ENCODE measurements at places on chromosomes 1 and 21.

- H3K27ac ChIP-seq = no peak overlapping the region
- no peaks in the 10 kb centered on the region for H3K4me1 ChIP-seq
- no peak for DNase-seq
- H3K36me3 ChIP-seq = no peaks in the 10 kb centered on the region
- H3K27me3 ChIP-seq = no peaks in the 10 kb centered on the region
Observed at GRCh38 chr1:74650561-74650960, 23.0 kb downstream of the ERICH3 start.

- no peaks in the 10 kb centered on the region for H3K27me3 ChIP-seq
- peaks cover 23% of the 10 kb centered on the region for H3K4me1 ChIP-seq
- no peak for DNase-seq
- no peak overlapping the region for H3K27ac ChIP-seq
- no peaks in the 10 kb centered on the region for H3K36me3 ChIP-seq
Observed at GRCh38 chr1:94305704-94306103, 68.3 kb upstream of the ARHGAP29 start.

GRCh38 chr1:246092136-246092535 lies 414.9 kb downstream of the SMYD3 start:
- H3K27me3 ChIP-seq = no peaks in the 10 kb centered on the region
- peaks cover 43% of the 10 kb centered on the region for H3K4me1 ChIP-seq
- DNase-seq = no peak
- H3K36me3 ChIP-seq = no peaks in the 10 kb centered on the region
- H3K27ac ChIP-seq = no peak overlapping the region

- H3K4me3 ChIP-seq = no peak overlapping the region
- H3K4me1 ChIP-seq = no peaks in the 10 kb centered on the region
- no peaks in the 10 kb centered on the region for H3K27me3 ChIP-seq
- no peak overlapping the region for H3K27ac ChIP-seq
Observed at GRCh38 chr1:23362218-23362713, 7.4 kb downstream of the ZNF436 start.

GRCh38 chr1:151944126-151944856 lies 35.0 kb upstream of the THEM4 start:
- DNase-seq = peak; percentile 23
- H3K27ac ChIP-seq = peak overlapping the region; percentile 93
- H3K4me1 ChIP-seq = peaks cover 43% of the 10 kb centered on the region

- H3K4me1 ChIP-seq = no peaks in the 10 kb centered on the region
- no peaks in the 10 kb centered on the region for H3K27me3 ChIP-seq
Observed at GRCh38 chr1:39003794-39004193, 12.7 kb downstream of the AKIRIN1 start.

GRCh38 chr21:41428311-41428710 lies 2.3 kb downstream of the MX1 start:
- peaks cover 27% of the 10 kb centered on the region for H3K36me3 ChIP-seq

DNA sequence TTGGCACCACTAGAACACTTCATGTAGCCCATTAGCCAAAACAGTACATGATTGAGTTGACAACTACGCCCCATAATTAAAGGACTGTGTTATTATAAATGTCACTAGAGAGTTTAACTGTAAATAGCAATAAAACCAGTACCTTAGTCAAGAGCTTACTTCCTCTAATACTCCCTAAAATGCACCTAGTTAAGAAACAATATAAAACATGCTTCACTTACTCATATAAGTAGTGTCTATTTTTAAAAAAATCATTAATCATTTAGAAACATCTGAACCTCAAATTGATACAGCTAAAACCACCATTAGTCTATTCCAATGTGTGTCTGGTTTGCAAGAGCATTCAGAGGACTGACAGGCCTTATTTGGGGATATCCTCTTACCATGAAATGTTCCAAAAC lies 25.3 kb downstream of the PTP4A2 start:
- H3K27me3 ChIP-seq = no peaks in the 10 kb centered on the region
- no peak overlapping the region for H3K27ac ChIP-seq
- peaks cover 23% of the 10 kb centered on the region for H3K36me3 ChIP-seq
- DNase-seq = no peak

DNA sequence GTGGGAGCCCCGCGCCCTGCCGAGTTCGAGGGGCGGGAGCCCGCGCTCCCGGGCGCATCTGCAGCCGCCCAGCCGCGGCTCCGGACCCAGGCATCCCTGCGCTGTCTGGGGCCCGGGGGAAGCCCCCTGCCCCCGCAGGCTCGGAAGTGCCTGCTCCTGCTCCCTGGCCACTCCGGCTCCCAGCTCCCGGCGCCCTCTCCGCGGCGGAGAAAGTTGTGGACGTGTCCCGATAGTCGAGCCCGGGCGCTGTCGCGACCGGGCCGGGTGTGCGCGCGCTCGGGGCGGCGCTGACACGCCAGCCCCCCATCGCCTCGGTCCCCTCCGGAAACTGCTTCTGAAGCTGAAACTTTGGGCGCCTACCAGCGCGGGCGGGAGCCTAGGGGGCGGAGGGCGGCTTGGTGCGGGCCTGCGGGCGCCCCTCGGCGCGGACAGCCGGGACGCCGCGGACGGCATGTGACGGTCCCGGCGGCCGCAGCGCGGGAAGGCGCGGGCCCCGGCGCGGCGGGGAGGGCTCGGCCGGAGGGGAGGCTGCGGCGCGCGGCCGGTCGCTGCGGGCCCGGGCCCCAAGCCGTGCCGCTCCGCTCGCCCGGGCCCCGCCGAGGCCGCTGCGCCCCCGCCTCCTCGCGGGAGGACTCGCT lies 515 bp downstream of the MAN1C1 start:
- H3K4me3 ChIP-seq = peak overlapping the region; percentile 67
- peaks cover 23% of the 10 kb centered on the region for H3K27me3 ChIP-seq
- no peak overlapping the region for H3K27ac ChIP-seq
- peaks cover 40% of the 10 kb centered on the region for H3K4me1 ChIP-seq

GRCh38 chr21:41744028-41744930 lies 22.6 kb downstream of the RIPK4 start:
- H3K4me3 ChIP-seq = no peak overlapping the region
- H3K4me1 ChIP-seq = no peaks in the 10 kb centered on the region
- DNase-seq = no peak
- H3K27me3 ChIP-seq = no peaks in the 10 kb centered on the region
- no peaks in the 10 kb centered on the region for H3K36me3 ChIP-seq

DNA sequence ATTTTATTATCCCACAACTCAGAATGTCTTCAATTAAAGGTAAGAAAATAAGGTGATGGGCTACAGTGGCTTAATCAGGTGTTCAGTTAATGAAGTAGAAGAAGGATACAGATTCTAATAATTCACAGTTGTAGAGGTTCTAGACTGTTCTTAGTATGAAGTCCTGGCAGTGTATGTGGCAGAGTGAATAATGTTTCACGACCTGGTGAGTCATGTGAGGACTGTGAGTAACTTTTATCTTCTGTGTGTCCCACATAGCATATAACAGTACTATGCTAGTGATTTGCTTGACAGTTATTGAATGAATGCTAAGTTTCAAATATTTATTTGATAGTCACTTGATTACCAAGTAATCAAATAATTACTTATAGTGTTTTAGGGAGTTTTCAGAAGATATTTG lies 20.0 kb downstream of the SLC16A4 start:
- no peaks in the 10 kb centered on the region for H3K4me1 ChIP-seq
- H3K4me3 ChIP-seq = no peak overlapping the region
- no peak for DNase-seq
- no peaks in the 10 kb centered on the region for H3K27me3 ChIP-seq
- H3K36me3 ChIP-seq = peaks cover 3% of the 10 kb centered on the region

GRCh38 chr1:19055701-19056100 lies 99.2 kb upstream of the IFFO2 start:
- no peaks in the 10 kb centered on the region for H3K36me3 ChIP-seq
- no peak overlapping the region for H3K27ac ChIP-seq
- H3K4me3 ChIP-seq = no peak overlapping the region
- no peak for DNase-seq
- H3K27me3 ChIP-seq = peaks cover 2% of the 10 kb centered on the region

- peaks cover 21% of the 10 kb centered on the region for H3K36me3 ChIP-seq
- H3K27ac ChIP-seq = no peak overlapping the region
- no peaks in the 10 kb centered on the region for H3K4me1 ChIP-seq
- no peaks in the 10 kb centered on the region for H3K27me3 ChIP-seq
- H3K4me3 ChIP-seq = no peak overlapping the region
Observed at GRCh38 chr1:206590025-206590758, 22.1 kb downstream of the EIF2D start.

- no peaks in the 10 kb centered on the region for H3K36me3 ChIP-seq
- H3K27ac ChIP-seq = no peak overlapping the region
- H3K4me1 ChIP-seq = peaks cover 2% of the 10 kb centered on the region
- H3K4me3 ChIP-seq = peak overlapping the region; percentile 38
Observed at GRCh38 chr1:217089361-217090014, 366.3 kb upstream of the ESRRG start.

GRCh38 chr1:166377896-166378295 lies 211.1 kb upstream of the FAM78B start:
- no peaks in the 10 kb centered on the region for H3K36me3 ChIP-seq
- no peaks in the 10 kb centered on the region for H3K4me1 ChIP-seq
- DNase-seq = no peak
- no peak overlapping the region for H3K27ac ChIP-seq
- H3K27me3 ChIP-seq = no peaks in the 10 kb centered on the region

DNA sequence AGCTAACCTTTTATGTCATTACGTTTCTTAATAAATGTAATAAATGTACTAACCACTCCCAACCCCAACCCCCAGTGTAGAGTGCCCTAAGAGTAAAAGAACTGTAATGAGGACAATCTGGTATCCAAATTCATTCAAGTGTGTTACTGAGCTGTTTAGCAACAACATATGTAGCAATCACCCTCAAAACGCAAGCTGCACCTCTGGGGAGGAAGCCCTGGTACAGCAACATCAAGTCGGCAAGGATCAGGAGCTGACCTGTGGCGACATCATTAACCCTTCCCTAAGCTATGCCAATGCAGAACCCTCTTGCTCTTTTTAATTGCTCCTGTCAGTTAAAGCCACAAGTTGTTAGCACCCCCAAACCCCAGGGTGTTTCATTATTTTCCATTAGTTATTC lies 47.1 kb downstream of the STX6 start:
- H3K4me1 ChIP-seq = no peaks in the 10 kb centered on the region
- DNase-seq = no peak
- H3K4me3 ChIP-seq = no peak overlapping the region
- peaks cover 58% of the 10 kb centered on the region for H3K36me3 ChIP-seq

DNA sequence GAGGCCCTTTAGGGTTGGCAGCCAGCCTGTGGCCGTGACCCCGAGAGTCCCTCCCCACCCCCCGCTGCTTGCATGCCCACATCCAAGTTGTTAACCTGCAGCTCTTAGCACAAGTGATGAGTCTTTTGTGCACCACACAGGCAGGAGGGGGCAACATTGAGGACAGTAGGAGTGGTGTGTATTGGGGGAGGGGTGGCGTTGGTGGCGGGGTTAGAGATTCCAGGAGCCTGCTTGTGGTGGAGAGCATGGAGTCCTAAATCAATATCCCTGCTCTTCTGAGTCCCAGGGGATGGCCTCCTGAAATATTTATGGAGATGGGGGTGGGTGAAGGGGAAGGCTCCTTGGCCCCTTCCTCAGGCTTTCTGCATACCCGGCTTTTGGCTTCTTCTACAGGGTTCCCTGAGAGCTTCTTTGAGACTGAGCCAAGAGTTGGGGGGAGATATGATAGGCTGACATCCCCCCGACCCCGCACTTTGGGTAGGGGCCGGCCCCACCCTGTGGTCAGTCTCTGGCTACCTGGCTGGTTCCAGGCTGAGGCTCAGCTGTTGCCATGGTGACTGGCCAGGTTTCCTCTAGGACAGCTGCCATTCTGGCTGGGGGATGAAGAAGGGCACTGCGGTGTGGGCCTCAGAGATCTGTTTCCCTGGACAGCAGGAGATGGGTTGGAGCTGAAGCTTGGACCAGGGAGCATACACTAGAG lies 5.0 kb downstream of the CHRNB2 start:
- no peak overlapping the region for H3K4me3 ChIP-seq
- no peak for DNase-seq
- H3K27me3 ChIP-seq = peaks cover 4% of the 10 kb centered on the region
- H3K27ac ChIP-seq = no peak overlapping the region

GRCh38 chr1:154851392-154852177 lies 18.5 kb downstream of the KCNN3 start:
- H3K4me1 ChIP-seq = no peaks in the 10 kb centered on the region
- H3K27me3 ChIP-seq = no peaks in the 10 kb centered on the region
- H3K36me3 ChIP-seq = no peaks in the 10 kb centered on the region

DNA sequence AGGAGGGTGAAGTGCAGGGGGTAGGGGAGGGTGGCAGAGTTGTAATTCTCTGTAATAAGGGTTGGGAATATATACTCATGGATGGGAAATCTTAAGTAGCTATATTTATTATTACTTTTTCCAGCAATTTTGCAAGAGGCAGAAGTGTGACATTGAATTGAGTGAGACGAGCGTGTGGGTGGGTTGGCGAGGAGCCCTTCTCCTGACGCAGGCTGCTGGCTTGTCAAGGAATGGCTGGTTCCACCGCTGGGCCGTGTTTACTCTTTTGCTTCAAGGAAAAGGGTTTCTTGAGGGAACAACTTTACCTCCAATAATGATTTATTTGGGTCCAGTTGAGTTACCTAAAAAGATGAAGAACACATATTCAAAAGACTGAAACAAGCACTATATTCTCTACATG lies 17.9 kb upstream of the DMRTA2 start:
- peaks cover 3% of the 10 kb centered on the region for H3K36me3 ChIP-seq
- H3K27me3 ChIP-seq = no peaks in the 10 kb centered on the region
- no peak for DNase-seq
- no peak overlapping the region for H3K4me3 ChIP-seq
- no peaks in the 10 kb centered on the region for H3K4me1 ChIP-seq
- H3K27ac ChIP-seq = no peak overlapping the region

- peak overlapping the region; percentile 85 for H3K4me3 ChIP-seq
- no peaks in the 10 kb centered on the region for H3K27me3 ChIP-seq
- peak; percentile 62 for DNase-seq
- peaks cover 11% of the 10 kb centered on the region for H3K4me1 ChIP-seq
Observed at GRCh38 chr1:234676103-234676594, 66.2 kb upstream of the IRF2BP2 start.

DNA sequence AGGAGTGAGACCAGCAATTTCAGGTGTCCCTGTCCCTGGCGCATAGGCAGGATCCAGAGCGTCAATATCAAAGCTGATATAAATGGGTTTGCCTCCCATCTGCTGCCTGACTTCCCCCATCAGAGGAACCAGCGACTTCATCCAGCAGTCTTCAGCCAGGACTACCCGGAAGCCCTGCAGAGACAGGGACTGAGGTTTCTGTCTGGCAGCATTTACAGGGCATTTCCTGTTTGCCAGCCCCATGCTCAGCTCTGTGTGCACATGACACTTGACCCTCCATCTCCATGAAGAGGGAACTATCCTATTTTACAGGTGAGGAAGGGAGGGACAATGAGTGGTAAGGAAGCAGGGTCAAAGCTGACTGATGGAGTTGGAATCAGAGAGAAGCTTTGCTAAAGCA lies 7.2 kb downstream of the AGMAT start:
- H3K27ac ChIP-seq = no peak overlapping the region
- DNase-seq = no peak
- H3K36me3 ChIP-seq = peaks cover 6% of the 10 kb centered on the region
- no peak overlapping the region for H3K4me3 ChIP-seq
- no peaks in the 10 kb centered on the region for H3K4me1 ChIP-seq
- no peaks in the 10 kb centered on the region for H3K27me3 ChIP-seq
